ENCODE measurements at places on chromosomes 2 and 18. TPM values are rescaled to one million over a fixed set of nuclear protein-coding genes. Genes with fewer than 3 reads are reported as not detected.

- H3K36me3 ChIP-seq: peaks cover 3% of the 10 kb centered on the region
- H3K27ac ChIP-seq: no peak overlapping the region
- H3K27me3 ChIP-seq: peaks cover 16% of the 10 kb centered on the region
- no peak for DNase-seq
- H3K4me1 ChIP-seq: no peaks in the 10 kb centered on the region
- no peak overlapping the region for H3K4me3 ChIP-seq
These were observed 22.3 kb upstream of the ATP5MC3 start for GRCh38 chr2:175203621-175204496.

GRCh38 chr2:128775914-128776285, 457.2 kb upstream of the HS6ST1 start:
- H3K36me3 ChIP-seq: no peaks in the 10 kb centered on the region
- H3K27ac ChIP-seq: no peak overlapping the region
- no peak for DNase-seq
- H3K4me3 ChIP-seq: no peak overlapping the region
- H3K4me1 ChIP-seq: no peaks in the 10 kb centered on the region

- H3K4me1 ChIP-seq: peaks cover 41% of the 10 kb centered on the region
- no peak for DNase-seq
- peaks cover 7% of the 10 kb centered on the region for H3K36me3 ChIP-seq
- H3K27ac ChIP-seq: peak overlapping the region; percentile 93
- H3K4me3 ChIP-seq: peak overlapping the region; percentile 96
- no peaks in the 10 kb centered on the region for H3K27me3 ChIP-seq
These were observed 535 bp downstream of the ATG4B start for GRCh38 chr2:241637795-241638660.

DNA sequence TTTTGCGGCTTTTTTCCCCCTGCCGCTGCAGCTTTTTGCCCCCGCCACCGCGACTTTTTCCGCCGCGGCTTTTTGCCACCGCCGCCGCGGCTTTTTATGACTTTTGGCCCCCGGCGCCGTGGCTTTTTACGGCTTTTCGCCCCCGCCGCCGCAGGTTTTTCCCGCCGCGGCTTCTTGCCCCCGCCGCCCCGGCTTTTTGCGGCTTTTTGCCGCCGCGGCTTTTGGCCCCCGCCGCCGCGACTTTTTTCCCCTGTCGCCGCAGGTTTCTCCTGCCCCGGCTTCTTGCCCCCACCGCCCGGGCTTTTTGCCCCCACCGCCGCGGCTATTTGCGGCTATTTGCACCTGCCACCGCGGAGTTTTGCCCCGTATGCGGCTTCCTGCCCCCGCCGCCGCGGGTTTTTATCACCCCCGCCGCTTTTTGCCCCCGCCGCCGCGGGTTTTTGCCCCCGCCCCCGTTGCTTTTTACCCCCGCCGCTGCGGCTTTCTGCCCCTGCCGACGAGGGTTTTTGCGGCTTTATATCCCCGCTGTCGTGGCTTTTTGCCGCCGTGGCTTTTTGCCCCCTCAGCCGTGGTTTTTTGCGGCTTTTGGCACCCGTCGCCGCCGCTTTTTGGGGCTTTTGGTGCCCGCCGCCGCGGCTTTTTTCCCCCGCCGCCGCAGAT, 2750.9 kb downstream of the RPIA start:
- no peaks in the 10 kb centered on the region for H3K27me3 ChIP-seq
- no peaks in the 10 kb centered on the region for H3K4me1 ChIP-seq
- peaks cover 3% of the 10 kb centered on the region for H3K36me3 ChIP-seq
- H3K27ac ChIP-seq: no peak overlapping the region
- peak overlapping the region; percentile 9 for H3K4me3 ChIP-seq
- DNase-seq: peak; percentile 24

- H3K27me3 ChIP-seq: peaks cover 5% of the 10 kb centered on the region
- H3K36me3 ChIP-seq: no peaks in the 10 kb centered on the region
- peaks cover 40% of the 10 kb centered on the region for H3K4me1 ChIP-seq
- DNase-seq: no peak
These were observed 35.5 kb downstream of the DHRS9 start for GRCh38 chr2:169104848-169105247.

DNA sequence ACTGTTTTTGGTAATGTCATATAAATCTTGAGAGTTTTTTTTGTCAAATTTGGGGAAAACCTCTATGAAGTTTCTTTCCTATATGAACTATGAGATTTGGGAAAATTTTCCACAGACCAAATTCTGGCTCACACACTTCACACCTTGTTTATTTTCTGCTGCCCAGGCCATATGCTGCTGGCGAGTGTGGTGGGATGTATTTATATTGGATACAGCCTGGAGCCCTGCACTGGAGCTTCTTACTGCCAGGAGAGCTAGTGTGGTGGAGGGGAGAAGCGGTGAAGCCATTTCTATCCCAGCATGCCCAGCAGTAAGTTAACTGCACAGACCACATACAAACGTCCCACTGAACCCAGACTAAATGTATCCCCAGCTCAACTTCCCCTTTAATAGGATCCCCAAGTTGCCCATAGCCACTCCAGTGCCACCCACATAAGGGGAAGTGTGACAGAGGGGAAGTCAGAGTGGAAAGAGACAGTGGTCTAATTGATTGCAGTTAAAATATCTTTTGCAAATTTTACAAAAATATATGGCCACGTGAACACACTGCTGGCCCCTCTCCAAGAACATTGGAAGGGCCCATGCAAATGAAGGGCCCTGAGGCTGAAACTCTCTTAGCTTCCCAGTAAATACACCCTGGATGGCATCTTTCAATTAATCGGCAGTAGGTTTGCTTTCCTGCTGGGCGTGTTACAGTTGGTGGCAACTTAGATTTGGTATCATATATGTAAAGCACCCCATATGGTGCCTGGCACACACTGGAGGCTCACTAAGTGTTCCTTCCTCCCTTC, 146.6 kb upstream of the ITGA6 start:
- H3K27ac ChIP-seq: no peak overlapping the region
- peaks cover 27% of the 10 kb centered on the region for H3K27me3 ChIP-seq
- peaks cover 5% of the 10 kb centered on the region for H3K36me3 ChIP-seq
- peaks cover 7% of the 10 kb centered on the region for H3K4me1 ChIP-seq

DNA sequence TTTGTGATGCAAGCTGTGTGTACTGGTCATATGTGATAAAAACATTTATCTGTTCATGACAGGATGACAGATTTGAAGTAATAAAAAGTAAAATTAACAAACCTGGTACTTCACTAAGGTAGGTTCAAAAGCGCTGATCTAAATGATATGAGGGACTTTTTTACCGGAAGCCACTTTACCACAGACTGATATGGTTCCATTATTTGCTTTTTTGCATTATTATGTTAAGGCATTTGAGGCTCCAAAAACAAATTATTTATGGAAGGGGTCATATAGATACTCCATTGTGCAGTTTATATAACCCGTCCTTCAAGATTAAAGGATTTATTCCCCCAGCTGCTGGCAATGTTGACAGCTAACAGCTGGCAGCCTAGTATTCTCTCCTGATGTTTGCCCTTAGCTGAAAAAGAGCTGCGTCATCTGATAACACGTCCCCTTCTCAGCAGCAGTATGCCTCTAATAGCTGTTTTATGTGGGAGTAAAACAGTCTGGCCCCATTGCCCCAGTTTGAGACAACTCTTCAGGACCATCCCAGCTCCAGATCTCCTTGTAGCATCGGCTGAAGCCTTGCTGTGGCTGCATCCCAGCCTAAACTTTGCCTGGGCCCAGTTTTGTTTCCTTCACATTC, 84.8 kb upstream of the XIRP2 start:
- no peaks in the 10 kb centered on the region for H3K36me3 ChIP-seq
- H3K27ac ChIP-seq: no peak overlapping the region
- DNase-seq: no peak

UGT1A3 gene
- total RNA-seq: not detected

COBLL1 gene
- 6.6 TPM for total RNA-seq

RMND5A gene
- 28.4 TPM for total RNA-seq

MAP3K19 gene
- total RNA-seq: not detected

EHD3 gene
- 23.5 TPM for total RNA-seq

Data from T-helper 17 cell (primary cell).